ENCODE measurements at places on chromosomes 2 and 18.
A peak's percentile ranks its signal among the peaks of the same experiment; 100 is the strongest.

GRCh38 chr2:32422133-32422532, 65.3 kb downstream of the BIRC6 start:
- peak; percentile 8 for DNase-seq

GRCh38 chr2:183164650-183165015, 40.4 kb downstream of the NUP35 start:
- peak; percentile 56 for DNase-seq

DNA sequence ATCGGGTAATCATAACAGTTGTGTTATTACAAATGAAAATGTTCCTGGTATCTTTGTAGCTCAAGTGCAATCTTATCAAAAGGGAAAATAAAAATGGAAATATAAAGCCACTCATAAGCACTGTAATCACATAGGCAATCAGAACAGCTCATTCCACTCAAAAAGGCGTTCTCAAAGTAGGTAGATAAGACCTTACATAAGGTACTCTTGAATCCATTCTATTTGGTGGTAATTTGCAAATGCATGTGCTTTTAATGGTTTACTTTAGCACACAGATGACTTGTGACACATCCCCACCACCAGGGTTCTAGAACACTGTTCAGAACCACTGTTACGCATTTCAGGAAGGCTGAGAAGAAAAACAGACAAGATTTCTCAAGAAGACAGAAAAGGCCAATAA, 86.7 kb upstream of the NARS1 start:
- DNase-seq: no peak

DNA sequence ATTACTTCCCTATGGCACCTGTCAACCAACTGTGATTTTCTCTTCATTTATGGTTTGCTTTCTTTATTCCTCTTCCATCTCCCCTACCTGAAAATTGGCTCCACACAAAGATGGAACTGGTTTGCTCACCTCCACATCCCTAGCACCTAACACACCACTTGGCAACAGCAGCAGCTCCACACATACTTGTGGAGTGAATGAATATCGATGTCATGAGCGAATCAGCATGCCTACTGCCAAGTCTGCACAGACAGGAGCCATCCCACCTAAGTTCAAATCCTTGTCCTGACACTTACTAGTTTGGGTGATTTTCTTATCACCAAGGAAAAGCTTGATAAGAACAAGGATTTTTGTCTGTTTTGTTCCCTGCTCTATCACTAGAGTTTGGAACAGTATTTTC, 191.4 kb upstream of the TMEM200C start:
- DNase-seq: no peak

- DNase-seq: no peak
Measured at GRCh38 chr2:69184224-69184623, 171.2 kb downstream of the ANTXR1 start.

DNA sequence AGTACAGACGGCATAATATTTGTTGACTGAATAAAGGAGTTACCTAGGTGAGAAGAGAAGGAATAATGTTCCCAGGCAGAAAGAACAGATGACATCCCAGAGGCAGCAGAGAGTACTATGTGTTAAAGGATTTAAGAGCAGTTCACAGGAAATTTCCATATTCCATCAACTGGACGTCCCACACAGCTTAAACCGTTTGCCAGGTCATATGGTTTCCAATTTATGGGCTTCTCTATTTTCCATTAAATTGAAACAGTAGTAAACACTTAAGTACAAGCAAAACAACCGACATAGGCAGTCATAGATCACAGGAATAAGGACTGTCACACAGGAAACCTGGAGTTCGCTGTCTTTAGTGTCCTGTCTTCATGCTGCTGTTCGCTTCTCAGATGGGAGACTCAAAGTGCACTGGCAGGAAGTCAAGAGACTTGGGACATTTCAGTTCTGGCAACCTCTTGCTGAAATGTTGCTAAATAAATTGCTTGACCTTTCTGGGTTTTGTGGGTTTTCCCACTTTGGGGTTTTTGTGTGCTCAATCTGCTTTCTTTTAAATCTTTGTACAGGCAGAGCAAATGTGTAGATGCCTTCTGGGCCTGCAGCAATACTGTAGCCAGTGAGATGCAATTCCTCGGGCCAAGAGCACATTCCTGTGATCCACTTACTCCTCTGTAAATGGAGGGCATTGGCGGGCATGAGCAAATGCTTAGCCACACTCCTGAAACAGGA, 5.8 kb upstream of the PIEZO2 start:
- DNase-seq: no peak

DNA sequence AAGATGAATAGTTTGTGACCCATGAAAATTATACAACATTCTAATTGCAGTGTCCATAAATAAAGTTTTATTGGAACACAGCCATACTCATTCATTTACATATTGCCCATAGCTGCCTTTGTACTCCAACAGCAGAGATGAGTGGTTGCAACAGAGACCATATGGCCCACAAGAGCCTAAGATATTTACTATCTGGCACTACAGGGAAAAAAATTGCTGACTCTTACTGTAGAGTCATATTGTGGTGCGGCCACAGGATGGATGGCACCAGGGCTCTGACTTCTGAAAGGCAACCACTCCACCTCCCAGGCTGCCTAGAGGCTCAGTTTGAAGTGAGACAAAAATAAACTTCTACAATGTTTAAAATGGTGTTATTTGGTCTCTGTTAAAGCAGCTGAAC, 404.0 kb upstream of the ATP5MC3 start:
- DNase-seq: no peak

GRCh38 chr2:135557530-135557929, 26.2 kb downstream of the R3HDM1 start:
- no peak for DNase-seq

DNA sequence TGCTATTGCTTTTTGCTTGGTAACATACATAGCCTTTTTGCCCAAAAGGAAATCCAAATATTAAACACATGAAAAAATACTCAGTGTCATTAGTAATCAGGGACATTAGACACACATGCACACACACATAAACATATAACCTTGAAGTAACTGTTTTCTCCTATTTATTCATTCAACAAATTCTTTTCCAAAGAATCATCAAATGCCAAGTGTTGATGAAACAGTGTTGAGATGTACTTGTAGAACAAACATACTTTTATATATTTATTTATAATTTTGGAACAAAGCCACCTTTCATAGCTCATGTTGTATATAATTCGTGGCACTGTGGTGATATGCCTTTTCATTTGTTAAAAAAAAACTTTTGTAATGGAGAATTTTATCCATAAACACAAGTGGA, 81.0 kb downstream of the APLF start:
- no peak for DNase-seq

DNA sequence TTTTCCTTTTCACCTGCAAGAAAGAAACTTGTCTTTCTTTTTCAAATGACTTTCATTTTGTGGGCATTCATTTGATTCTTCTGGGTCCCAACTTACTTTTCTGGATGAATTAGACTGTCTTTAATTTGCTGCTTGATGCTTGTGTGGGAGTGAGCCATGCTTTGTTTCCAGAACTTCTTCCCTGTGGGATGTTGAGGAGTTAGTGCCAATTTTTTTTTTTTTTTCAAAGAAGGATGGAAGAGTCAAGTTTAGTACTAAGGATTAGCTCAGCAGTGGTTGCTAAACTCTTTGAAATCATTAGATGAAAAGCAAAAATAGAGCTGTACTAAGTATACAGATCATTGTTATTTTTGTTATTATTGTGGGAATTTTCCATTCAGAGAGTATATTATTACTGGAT, 17.2 kb upstream of the KCTD1 start:
- DNase-seq: no peak

GRCh38 chr2:138787053-138787666, 7.0 kb upstream of the NXPH2 start:
- DNase-seq: peak; percentile 60

DNA sequence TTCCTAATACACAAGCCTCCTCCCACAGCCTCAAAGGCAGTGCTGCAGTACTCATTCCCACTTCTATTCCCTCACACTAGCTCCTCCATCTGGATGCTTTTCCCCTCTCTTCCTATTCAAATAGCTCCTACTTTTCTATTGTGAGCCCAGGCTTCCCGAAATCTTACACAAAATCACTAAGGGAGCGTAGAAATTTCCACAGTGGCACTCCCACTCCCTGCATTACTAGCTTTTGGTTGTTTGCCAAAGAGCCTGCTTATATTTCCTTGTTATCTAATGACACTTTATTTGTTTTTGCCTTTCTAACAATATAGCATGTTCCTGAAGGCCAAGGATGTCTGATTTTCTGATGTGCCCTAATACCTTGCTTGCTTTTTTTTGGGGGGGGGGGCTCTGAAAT, 10.9 kb downstream of the EPAS1 start:
- no peak for DNase-seq

- DNase-seq: peak; percentile 52
Measured at GRCh38 chr18:25648716-25649260, 296.8 kb upstream of the ZNF521 start.

GRCh38 chr18:24031318-24031717, 16.8 kb downstream of the TTC39C start:
- DNase-seq: no peak

DNA sequence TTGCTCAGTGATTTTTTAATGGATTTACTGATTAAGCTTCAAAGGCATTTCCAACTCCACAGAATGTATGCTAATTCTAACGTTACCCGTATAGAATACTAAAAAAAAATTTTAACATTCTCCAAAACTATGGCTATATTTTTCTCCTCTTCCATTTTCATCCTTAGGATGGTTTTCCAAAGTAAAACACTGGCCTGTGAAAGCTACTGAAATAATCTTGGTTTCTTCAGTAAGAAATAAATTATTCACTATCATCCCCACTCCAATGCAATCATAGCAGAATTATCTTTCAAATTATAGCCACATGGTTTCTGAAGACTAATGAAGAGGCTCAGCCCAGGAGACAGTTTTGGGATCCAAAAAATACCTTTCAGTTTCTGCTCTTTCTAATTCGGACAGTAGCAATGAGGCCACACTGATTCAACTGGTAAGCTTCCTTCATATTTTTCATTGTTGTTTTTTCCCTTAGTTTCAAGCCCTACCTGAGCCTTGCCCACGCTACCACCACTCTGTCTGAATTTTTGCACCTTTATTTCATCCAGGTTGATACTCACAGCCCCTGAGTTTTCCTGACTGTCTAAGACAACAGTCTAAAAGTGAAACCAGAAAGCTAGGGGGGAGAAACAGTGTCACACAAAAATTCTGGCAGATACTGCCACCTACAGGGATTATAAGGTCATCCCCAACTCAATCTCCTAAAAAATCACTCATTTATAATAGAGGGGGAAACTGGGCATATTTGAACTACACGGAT, 887.9 kb downstream of the NRXN1 start:
- peak; percentile 70 for DNase-seq

- DNase-seq: no peak
Measured at GRCh38 chr2:150403457-150403856, 84.0 kb downstream of the RND3 start.

GRCh38 chr18:23422751-23423418, 30.2 kb upstream of the RIOK3 start:
- peak; percentile 51 for DNase-seq

Data from astrocyte of the hippocampus (primary cell).